Activated naive CD4-positive, alpha-beta T cell treated with Interleukin-2 at 50 U/mL for 16 hours (primary cell): ENCODE measurements at places on chromosomes 7 and 10.
A peak's percentile ranks its signal among the peaks of the same experiment; 100 is the strongest.

DNA sequence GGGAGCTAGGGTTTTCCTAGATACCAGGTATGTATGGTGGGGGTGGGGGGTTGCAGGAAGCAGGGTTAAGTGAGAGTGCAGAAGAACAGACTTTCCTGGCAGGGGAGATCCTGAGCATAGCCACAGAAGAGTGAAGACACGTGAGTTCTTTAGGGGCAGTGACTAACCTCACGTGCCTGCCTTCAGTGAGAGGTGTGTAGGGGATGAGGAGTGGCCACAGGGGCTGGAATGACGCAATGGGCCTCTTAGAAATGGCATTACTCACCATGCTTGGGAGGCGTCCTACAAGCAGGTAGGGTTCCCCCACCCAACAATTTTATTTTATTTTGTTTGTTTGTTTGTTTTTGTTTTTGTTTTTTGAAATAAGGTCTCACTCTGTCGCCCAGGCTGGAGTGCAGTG is 698.6 kb upstream of the NRP1 start:
- DNase-seq, result no peak

- no peak for DNase-seq
Measured at GRCh38 chr7:154881026-154881425, 121.9 kb downstream of the PAXIP1 start.

GRCh38 chr10:27995311-27995710 is 3.6 kb downstream of the ODAD2 start:
- no peak for DNase-seq

GRCh38 chr10:31123946-31124345 is 92.3 kb upstream of the ZNF438 start:
- DNase-seq, result no peak

DNA sequence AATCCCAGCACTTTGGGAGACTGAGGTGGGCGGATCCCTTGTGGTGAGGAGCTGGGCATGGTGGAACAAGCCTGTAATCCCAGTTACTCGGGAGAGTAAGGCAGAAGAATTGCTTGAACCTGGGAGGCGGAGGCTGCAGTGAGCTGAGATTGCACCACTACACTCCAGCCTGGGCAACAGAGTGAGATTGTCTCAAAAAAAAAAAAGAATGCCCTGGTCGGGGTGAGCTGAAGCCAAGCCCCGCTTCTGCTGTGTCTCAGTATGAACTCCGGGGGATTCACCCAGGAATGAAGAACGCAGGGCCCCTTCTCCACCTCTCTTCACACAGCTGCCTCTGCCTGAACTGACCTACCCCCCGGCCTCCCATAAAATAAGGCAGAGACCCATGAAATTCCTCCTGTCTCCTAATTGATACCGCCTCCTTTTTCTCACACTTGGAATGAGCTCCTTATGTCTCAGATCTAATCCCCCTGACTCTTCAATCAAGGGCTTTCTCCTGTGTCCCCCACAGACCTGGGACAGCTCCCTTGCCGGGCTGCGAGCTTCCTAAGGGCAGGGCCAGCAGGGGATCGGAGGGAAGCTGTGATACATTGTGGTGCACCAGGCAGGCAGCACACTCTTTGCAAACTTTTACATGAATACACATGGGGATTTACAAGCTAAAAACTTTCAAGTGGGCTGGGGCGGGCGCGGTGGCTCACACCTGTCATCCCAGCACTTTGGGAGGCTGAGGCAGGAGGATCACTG is 911 bp upstream of the ZP3 start:
- no peak for DNase-seq

GRCh38 chr7:138608275-138608674 is 92.9 kb downstream of the SVOPL start:
- DNase-seq, result peak; percentile 8

- no peak for DNase-seq
Measured at GRCh38 chr7:105639667-105640493, 58.6 kb upstream of the EFCAB10 start.

DNA sequence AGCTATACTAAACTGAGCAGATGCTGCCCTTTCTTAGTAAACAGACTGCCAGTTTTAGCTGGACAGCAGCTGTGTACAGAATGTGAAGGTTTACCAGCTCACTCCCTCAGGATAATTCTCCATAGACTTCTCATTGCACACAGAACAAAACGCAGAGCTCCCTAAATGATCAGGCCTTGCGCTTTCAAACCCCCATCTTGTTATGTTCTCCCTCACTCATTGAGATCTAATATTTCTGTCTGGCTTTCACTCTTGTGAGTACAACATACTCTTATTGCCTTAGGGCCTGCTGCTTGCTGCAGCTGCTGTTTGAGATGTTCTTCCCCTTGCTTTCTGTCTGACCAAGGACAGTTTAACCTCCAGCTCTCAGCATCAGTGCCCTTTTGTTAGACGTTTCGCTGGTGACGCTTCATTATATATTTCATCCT is 17.3 kb downstream of the VWDE start:
- no peak for DNase-seq

GRCh38 chr7:44285561-44285960 is 39.8 kb downstream of the CAMK2B start:
- DNase-seq, result no peak

DNA sequence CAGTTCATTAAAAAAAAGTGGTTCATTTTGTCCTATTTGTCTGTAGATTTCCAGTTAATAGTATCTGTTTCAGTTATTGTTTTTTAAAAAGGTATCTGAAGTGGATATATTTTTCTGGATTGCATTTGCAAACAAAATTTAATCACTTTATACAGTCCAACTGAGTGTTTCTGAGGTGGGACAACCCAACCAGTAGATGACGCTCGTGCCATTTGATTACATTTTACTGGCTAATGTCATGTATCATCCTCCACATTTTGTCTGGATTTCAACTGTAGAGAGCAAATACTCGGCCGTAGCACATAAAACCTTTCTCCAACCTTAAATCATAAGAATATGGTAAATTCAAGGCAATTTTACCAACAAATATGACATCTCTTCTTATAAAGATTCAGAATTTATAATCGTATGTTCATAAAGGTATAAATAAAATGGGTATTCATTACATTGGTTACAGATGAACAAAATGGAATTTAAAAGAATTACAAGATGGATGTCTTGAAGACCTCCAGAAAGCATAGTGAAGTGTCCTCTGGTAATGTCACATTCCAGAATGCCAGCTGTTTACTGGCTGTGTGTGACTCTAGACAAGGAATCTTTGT is 789.0 kb downstream of the PHTF2 start:
- no peak for DNase-seq

DNA sequence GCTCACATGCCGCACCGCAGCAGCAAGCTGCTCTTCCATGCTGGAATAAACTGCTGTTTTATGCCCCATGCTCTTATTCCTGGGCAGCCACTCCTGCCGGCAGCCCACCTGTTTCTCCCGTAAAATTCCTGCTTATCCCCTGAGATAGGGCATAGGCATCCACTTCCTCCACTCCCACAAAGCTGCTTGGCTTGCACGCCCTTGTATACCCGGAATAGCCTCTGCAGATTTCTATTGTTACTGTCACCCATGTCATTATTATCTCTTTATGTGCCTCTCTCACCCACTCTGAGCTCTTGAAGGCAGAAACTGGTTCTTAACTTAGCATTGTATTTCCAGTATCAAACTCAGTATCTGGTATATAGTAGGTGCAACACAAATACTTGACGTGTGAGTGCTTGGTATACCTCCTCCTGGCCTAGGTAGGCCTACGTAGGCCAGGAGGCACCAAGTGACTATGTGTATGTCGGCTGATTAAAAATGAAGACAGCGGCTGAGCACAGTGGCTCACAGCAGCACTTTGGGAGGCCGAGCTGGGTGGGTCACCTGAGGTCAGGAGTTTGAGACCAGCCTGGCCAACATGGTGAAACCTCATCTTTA is 193.4 kb downstream of the CCDC3 start:
- no peak for DNase-seq

GRCh38 chr7:112206991-112207592 is 597 bp downstream of the ZNF277 start:
- no peak for DNase-seq

DNA sequence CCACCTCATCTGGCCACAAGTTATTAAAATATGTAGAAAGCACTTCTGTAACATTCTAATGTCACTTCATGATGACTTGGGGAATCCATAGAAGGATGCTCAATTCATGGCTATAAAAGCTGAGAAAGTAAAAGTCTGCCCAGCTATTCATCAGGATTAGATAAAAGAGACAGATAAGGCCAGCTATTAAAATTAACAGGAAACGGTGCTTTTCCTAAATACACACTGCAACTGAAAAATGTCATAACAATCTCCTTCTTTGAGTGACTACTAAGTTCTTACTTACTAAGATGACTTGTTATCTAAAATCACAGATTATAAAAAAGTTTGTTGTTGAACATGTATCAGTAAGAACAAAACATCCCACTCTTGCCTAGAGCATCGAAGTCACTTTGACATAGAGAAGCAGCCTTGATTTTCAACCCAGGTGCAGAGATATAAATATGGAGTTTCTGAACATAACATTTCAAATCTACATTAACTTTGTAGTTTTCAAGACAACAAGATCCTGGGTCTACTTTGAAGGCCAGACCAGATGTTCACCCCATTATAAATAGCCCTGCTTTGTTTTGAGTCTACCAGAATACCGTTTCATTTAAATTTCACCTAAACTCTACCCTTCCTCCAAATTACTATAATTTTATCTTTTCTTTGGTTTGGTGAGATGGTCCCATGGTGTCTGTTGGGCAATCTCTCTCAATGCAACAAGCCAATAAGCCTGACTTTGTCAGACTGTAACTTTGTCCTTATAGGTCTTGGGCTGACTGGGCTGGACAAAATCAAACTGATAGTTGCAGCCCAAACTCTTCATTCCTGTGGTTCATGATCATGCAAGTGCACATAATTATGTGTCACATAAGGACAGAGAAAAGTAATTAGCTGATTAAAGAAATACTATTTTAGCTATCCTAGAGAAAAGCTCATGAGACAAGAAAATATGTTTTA is 24.0 kb downstream of the HYCC1 start:
- no peak for DNase-seq

- no peak for DNase-seq
Measured at GRCh38 chr10:70694418-70695141, 22.3 kb downstream of the ADAMTS14 start.

DNA sequence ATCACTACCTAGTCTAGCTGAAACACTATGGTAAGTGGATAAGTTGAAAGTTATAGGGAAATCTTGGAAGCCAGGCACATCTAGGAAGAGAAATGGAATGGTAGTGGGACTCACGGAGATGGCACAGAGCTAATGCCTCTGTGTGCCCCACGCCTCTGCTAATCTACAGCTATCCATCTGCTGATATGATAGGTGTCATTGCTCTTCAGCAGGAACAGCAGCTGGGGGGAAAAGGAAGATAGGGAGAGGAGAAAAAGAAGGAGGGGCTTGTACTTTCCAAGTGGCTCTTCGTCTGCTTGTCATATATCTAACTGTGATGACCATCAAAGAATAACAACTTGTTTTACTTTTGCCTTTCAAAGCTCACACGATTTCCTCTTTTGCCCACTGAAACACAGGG is 1199.1 kb upstream of the SORCS1 start:
- no peak for DNase-seq

GRCh38 chr7:26183545-26184280 is 16.8 kb downstream of the HNRNPA2B1 start:
- DNase-seq, result no peak

- DNase-seq, result no peak
Measured at GRCh38 chr10:92125144-92125543, 165.7 kb downstream of the CPEB3 start.

- DNase-seq, result no peak
Measured at GRCh38 chr10:81145975-81146374, 608.3 kb downstream of the SH2D4B start.

DNA sequence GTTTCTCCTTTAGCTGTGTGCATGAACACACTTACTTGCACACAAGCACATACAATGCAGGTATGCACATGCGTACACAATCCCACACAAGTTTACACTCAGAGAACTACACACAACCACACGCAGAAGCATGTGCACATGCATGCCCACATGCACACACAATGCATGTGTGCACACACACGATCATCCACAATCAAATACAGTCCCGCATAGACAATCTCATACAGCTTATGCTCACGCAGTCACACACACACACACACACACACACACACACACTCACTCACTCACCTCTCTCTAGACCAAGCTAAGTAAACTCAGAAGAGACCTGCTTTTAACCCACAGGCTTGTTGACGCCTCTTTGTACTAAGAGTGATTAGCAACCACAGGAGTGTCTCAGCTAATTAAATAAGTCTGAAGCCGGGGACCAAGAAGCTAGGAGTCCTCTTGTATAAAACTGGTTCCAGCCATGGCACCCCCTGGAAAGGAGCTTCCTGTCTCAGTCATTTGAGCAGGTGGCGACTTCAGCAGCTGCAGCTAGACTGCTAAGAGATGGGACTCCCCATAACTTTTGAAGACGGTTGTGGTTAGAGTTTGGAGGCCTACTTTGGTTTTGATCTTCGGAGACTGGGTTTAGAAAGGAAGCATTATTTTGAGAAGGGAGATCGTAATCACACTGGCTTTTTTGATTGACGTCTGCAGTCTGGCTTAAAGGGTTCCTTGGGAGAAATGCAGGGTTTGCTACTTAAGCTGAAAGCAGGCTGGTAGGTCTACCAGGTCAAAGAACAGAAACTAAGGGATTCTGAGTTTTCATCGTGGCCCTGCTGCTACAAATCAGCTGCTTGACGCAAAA is 82.3 kb upstream of the ADRB1 start:
- DNase-seq, result peak; percentile 55

DNA sequence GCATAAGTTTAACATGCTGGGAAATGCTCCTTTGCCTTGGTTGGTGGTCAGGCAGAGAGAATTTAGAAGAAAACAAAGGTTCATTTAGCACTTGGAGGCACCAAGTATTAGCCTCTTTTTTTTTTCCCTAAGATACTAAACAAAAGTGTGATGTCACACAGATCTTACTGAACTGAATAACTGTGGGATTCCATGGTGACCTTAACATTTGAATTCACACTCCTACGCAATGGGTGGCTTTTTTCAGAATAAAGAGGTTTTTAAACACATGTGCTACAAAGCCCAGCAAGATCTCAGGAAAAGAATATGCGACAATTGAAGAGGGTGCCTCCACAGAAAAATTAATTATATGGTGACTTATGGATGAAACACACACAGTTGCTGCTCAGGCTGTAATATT is 133.4 kb upstream of the ABCB5 start:
- no peak for DNase-seq

GRCh38 chr10:10663622-10664021 is 354.1 kb upstream of the CELF2 start:
- DNase-seq, result no peak

DNA sequence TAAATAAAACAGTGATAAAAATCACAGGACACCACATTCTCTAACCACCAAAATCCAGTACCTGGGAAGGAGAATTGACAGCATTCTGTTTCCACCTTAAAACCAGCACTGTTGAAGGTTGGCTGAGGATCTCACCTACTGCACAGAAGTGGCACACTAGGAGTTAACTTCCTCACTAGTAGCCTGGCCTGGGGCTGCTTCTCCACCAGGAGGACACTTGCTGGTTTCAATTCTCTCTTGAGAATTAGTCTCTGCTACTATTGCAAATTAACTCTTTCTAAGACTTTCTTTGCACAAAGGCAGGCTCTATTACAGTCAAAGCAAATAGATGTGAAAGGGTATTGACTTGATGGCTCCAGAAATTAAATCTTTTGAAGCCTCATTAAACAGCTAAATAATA is 2.3 kb upstream of the CTTNBP2 start:
- DNase-seq, result no peak
